ENCODE measurements at places on chromosomes 7 and 10.

- DNase-seq, result no peak
These were observed 396.8 kb upstream of the ANKRD30A start for GRCh38 chr10:36728626-36729025.

DNA sequence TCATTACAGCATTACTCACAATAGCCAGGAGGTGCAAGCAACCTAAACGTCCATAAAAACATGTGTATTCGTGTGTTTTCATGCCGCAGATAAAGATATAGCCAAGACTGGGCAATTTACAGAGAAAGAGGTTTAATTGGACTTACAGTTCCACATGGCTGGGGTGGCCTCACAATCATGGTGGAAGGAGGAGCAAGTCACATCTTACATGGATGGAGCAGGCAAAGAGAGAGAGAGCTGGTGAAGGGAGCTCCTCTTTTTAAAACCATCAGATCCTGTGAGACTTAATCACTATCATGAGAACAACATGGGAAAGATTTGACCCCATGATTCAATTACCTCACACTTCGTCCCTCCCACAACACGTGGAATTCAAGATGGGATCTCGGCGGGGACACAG lies 33.0 kb downstream of the PDLIM1 start:
- no peak for DNase-seq

DNA sequence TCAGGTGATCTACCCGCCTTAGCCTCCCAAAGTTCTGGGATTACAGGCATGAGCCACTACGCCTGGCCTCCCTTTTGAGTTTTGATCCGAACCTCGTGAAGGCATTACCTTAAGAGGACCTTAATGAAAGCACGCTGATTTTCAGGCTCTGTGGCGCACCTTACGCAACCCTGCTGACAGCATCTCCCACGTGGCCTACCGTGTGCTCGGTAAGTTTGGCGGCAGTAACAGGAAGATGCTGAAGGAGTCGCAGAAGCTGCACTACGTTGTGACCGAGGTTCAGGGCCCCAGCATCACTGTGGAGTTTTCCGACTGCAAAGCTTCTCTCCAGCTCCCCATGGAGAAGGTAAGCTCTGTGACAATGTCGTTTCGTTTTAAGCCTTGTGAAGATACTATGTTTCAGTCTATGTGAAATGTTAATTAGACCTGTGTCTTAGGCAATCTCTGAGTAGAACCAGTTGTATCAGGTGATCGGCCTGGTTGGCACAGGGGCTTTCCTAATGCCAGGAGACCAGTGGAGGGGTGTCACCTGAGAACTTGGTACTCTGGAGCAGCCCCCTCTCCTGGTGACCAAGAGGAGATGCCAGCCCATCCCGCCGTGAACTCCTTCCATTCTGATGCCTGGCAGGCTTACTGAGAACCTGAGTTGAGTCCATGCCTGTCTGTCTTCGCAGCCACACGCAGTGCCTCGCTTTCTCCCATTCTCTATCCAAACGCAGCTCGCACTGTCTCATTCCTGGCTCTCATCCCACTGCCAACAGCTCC lies 43.5 kb downstream of the TRRAP start:
- no peak for DNase-seq

- DNase-seq, result no peak
These were observed at the start of gene KCND2 for GRCh38 chr7:120272701-120273475. KCND2 (plus strand) TSS chr7:120273175.

GRCh38 chr10:20457649-20458048 lies 439.5 kb downstream of the NEBL start:
- no peak for DNase-seq

- no peak for DNase-seq
These were observed 578.3 kb downstream of the ETV1 start for GRCh38 chr7:13411151-13411550.

GRCh38 chr10:133526957-133527588 lies at the start of gene CYP2E1:
CYP2E1 (plus strand) TSS chr10:133527363; CDS start chr10:133527396, 33 bp downstream.
- DNase-seq, result no peak

DNA sequence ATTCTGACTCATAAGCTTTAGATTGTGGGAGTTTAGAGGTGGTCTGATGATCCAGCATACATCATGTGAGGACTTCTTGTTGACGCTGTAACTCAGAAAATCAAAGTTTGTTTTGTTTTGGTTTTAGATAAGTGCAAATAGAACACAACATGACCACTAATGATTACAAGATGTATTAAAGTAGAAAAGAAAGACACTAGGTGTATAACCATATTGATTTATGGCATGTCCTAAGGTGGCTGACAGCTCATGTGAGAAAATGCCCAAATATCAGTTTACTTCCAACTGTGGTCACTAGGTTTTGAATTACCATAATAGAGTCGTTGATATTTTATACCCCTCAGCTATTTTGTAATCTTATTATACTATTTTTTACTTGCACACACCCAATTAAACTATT lies 1131.4 kb upstream of the PHF14 start:
- no peak for DNase-seq

DNA sequence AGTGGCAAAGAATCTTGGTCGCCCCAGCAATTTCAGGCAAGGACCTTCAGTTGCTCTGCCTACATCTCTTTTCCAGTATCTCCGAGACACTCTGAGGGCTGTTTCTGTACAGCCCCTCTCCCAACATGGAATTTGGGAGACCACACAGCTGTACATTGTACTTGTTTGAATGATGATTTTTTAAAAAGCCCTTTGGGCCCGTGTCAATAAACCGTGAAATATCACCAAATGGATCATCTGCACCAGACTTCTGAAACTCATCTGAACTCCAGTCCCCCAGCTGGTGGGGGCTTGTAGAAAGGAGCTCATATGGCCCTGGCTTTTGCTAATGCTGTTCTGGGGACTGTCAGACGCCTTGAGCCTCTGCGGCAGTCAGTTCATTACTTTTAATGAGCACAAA lies 374.9 kb downstream of the BBS9 start:
- DNase-seq, result no peak

DNA sequence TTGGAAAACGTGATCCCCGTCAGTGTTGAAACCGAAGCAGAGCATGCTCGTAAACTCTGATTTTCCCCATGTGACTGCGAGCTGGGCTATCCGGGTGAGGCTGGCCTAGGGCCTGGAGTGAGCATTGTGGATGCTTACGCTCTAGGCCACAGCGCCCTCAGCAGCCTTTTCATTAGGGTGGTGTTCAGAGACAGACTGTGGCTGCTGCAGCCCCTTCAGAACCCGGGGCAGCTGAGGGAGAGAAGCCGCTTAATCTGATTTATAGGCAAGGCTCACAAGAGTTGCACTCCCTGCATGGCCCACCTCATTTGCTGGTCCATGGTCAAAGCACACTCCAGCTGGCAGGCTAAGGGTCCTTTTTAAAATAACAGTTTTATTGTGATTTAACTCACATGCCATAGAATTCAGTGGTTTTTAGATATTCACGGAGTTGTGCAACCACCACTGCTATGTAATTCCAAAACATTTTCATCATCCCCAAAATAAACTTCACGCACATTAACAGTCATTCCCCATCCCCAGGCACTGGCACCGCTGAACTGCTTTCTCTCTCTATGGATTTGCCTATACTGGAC lies 72.5 kb downstream of the SYPL1 start:
- DNase-seq, result no peak

DNA sequence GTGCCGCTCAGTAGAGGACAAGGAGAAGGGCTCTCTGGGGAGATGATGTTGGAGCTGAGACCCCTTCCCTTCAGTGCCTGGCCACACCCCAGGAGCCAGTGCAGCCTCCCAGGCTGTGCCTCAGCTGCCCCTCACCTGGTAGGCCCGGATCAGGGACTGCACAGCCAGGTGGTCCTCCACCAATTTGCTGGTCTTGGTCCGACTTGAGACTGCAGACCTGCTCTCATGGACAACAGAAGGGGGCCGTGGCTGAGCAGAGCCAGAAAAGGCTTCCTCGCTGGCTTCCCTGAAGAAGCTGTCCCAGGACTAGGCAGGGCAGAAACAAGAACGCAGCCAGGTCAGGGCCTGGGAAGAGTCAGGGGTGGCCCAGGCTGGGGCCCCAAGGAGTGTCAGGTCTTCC lies 5.5 kb downstream of the OGDHL start:
- no peak for DNase-seq

DNA sequence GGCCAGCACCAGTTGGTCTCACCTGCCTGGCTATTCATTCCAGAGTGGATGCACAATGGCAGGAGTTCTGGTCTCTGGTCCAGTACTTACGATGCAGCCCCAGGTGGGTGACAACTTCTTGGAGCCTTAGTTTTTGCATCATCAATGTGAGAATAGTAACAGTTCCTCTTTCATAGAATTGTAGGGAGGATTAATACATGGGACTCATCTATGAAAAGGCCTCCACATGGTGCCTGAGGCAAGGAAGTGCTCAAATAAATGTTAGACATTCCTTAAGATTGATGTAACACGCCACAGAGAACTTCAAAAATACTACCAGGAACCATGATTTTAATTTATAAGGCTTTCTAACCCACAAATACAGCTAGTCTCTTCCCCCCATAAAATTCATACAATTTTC lies 120.1 kb upstream of the CHST15 start:
- DNase-seq, result no peak

DNA sequence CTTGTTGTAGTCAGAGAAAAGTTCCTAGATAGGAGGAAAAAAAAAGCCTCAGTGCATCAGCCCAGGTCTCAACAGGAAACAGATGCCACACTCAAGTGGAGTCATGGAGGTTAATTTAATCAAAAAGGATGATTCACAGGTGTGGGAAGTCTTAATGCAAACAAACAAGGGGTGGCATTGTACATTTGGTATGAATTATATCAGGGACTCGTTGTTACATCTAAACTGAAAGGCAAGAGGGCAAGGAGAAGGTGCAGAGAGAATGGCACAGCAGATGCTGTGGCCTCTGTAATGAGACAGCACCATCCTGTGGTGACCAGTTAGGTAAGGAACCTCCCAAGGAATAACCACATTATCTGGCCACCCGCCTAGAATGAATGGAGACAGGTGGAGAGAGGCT lies 133.7 kb downstream of the PTPRZ1 start:
- DNase-seq, result no peak

- DNase-seq, result no peak
These were observed 42.9 kb downstream of the C10orf120 start for GRCh38 chr10:122656741-122657140.

DNA sequence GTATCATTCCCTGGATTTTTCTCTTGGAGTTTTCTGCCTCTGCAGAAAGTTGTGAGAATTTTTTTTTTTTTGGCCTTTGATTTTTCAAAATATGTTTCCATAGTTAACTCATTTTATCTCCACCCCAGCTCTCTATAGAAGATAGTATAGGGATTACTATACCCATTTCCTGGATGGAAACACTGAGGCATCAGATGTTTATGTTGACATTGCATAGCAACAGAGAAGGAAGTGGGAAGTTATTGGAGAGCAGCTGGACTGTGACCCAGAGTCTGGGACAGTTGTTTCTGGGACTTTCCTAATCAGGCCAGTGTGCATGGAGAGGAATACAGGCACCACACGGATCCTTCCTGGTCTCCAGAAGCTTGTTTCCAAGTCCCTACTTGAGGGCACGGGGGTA lies 158.0 kb downstream of the CDH23 start:
- DNase-seq, result no peak

GRCh38 chr7:115153769-115154477 lies 232.0 kb downstream of the MDFIC start:
- DNase-seq, result no peak

DNA sequence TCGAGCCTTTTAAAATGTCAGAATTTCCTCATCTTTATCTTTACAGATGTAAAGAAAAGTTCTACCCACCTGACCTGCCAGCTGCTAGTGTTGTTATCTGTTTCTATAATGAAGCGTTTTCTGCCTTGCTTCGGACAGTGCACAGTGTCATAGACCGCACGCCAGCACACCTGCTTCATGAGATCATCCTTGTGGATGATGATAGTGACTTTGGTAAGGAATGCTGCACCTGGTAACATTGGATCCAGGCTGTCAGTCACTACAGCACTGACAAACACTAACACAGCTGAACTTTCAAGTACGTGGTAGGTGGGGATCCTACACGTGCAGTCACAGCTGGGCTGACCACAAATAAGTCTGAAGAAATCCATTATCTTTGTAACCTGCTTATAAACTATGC lies 77.6 kb downstream of the GALNT11 start:
- no peak for DNase-seq

DNA sequence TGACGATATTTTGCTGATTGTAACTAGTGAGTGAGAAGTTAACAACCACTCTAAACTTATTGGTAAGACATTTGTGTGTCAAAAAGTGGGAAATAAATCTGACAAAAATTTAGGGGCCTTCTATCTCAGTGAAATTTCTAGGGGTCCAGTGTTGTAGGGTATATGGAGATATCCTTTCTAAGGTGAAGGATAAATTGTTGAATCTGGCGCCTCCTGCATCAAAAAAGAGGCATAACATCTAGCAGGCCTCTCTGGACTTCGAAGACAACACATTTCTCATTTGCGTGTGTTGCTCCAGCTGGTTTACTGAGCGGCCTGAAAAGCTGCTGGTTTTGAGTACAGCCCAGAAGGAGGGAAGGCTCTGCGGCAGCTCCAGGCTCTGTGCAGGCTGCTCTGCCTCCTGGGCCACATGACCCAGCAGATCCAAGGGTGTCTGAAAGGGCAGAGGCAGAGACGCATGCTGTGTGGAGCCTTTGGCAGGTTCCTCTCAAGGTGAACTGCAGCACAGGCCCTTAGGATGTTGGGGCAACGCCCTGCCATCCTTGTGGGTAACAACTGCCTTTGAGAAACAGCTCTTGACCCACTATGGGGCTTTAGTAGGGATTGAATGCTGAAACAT lies 72.4 kb downstream of the LMBR1 start:
- no peak for DNase-seq

DNA sequence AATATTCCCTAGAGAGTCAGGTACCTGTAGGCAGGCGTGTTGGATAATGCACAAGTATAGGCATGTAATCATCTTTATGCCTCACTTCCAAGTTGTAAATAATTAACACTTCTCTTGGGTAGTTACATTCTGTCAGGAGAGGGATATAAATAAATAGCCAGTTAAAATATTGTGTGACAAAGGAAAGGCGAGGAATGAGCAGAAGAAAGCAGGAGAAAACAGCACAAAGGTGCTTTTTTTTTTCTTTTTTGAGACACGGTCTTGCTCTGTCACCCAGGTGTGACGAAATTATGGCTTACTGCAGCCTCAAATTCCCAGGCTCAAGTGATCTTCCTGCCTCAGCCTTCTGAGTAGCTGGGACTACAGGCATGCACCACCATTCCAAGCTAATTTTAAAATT lies 99.2 kb upstream of the LYZL2 start:
- DNase-seq, result no peak

GRCh38 chr7:119967221-119967620 lies 305.8 kb upstream of the KCND2 start:
- no peak for DNase-seq
